ENCODE measurements at places on chromosomes 2 and 18. TPM values are rescaled to one million over a fixed set of nuclear protein-coding genes. Genes with fewer than 3 reads are reported as not detected.

COLEC12 gene
- 0.06 TPM for total RNA-seq

SCN7A gene
- total RNA-seq, result not detected

DQX1 gene
- 0.05 TPM for total RNA-seq

PPP1R1C gene
- total RNA-seq, result 1.9 TPM

AMER3 gene
- total RNA-seq, result not detected

CCDC85A gene
- total RNA-seq, result 0.22 TPM

CNGA3 gene
- 0.06 TPM for total RNA-seq

IL36B gene
- not detected for total RNA-seq
